Activated CD8-positive, alpha-beta T cell treated with anti-CD3 and anti-CD28 coated beads, Interleukin-2, amount 10 ng/mL, durations not matched to agents 7 days and 5 days (primary cell): ENCODE measurements at places on chromosomes 2 and 18. TPM values are rescaled to one million over a fixed set of nuclear protein-coding genes. Genes with fewer than 3 reads are reported as not detected.

DNA sequence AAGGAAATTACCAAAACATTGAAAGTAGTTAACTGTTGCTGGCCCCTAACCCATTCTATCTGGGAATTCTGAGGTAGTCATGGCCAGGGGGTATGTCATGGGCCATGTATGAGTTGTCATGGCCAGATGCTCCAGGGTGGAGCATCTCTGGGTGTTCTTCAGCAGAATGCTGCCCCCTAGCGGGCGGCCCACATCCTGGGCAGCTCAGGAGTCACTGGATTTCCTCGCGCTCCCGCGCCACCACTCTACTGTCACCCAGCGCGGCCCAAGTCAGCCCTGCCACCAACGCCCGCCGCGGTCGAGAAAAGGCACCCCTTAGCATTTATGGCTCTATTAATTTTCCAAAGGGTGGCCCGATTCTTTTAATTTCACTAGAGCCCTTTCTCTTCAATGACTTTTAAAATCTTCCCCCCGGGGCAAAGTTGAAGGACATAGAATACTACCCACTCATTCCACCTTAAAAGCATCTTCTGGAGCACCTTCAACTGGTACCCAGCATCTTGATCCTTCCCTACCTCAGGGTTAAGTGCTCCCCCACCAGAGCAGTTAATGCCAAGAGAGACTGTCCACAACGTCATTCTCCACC lies 41.6 kb downstream of the PKDCC start:
- H3K4me1 ChIP-seq = peaks cover 5% of the 10 kb centered on the region
- peaks cover 27% of the 10 kb centered on the region for H3K27me3 ChIP-seq
- no peak overlapping the region for H3K4me3 ChIP-seq
- peak; percentile 82 for DNase-seq

DNA sequence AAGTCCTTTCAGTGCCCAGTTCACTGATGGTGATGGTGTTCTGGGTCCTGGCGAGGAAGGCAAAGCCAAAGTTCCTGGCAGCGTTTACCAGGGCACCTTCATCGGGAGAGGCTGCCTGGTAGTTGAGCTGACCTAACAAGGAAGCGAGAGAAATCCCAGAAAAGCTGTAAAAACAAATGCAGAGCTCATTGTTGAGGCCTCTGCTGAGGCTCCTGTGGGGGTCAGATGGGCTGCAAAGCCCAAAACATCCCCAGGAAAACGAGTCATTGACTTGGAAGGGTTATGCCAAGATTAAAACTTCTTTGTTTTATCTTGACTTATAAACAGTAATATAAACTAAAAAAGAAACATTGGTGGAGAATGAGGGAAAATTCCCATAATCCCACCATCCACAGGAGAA lies 53.3 kb upstream of the NARS1 start:
- peaks cover 7% of the 10 kb centered on the region for H3K36me3 ChIP-seq
- no peak overlapping the region for H3K27ac ChIP-seq
- H3K27me3 ChIP-seq = no peaks in the 10 kb centered on the region

- no peaks in the 10 kb centered on the region for H3K4me1 ChIP-seq
- no peak overlapping the region for H3K27ac ChIP-seq
- H3K36me3 ChIP-seq = no peaks in the 10 kb centered on the region
- DNase-seq = no peak
Observed at GRCh38 chr2:44766220-44766619, 175.3 kb upstream of the SIX3 start.

DNA sequence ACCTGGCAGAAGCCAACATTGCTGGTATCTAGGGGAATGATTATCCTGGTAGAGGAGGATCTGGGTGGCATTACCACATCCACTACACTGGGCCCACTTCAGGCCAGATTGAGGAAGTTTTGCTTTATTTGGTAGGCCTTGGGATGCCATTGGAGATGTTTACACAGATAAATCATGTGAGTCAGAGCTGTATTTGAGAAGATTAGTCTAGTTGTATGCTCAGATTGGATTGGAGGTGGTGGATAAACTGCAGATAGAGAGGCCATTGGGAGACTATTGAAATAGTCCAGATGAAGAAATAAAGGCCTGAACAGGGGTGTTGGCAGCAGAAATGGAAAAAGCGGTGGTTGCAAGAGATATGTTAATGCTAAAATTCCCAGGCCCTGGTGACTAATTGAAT lies 81.5 kb downstream of the EFEMP1 start:
- no peaks in the 10 kb centered on the region for H3K36me3 ChIP-seq
- H3K4me1 ChIP-seq = no peaks in the 10 kb centered on the region
- no peak for DNase-seq
- no peaks in the 10 kb centered on the region for H3K27me3 ChIP-seq
- H3K4me3 ChIP-seq = no peak overlapping the region
- H3K27ac ChIP-seq = no peak overlapping the region

DNA sequence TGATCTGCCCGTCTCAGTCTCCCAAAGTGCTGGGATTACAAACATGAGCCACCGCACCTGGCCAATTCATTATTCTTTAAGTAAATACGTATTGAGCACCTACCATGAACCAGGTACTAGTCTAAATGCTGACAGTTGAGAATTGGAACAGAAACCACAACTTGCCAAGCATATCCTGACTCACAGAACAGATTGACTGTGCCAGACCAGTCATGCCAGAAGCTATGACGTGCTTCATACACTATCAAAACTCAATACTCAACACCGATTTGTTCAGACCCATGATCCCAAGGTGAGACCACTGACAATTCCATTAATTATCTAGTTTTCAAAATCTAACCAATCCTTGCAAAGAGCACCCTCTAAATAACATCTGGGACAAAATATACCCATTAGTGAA lies 148.6 kb downstream of the B3GNT2 start:
- DNase-seq = no peak
- no peaks in the 10 kb centered on the region for H3K27me3 ChIP-seq
- H3K4me1 ChIP-seq = peaks cover 4% of the 10 kb centered on the region
- H3K4me3 ChIP-seq = no peak overlapping the region
- H3K36me3 ChIP-seq = no peaks in the 10 kb centered on the region

DNA sequence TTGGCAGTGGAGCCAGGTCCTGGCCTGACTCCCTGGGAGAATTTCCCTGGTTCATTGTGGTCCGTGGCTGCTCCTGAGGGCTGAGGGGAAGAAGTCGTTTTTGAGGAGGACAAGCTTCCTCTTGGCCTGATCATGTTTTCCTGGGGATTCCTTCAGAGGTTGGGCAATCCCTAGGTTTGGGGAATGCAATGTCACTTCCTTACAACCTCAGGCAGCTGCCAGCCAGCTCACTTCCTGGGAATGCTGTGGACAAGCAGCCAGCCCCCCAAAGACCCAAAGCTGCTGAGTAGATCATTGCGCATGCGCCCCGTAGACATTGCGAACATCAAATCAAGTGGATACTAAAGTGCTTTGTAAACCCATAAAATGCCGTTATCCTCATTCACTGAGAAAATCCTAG lies 7.7 kb upstream of the DNMT3A start:
- peaks cover 7% of the 10 kb centered on the region for H3K27me3 ChIP-seq
- no peaks in the 10 kb centered on the region for H3K36me3 ChIP-seq
- H3K27ac ChIP-seq = no peak overlapping the region
- H3K4me1 ChIP-seq = peaks cover 33% of the 10 kb centered on the region
- no peak for DNase-seq

Gene SAG
- total RNA-seq = 0.05 TPM

GRCh38 chr18:52160636-52161035 lies 179.4 kb upstream of the DCC start:
- no peak overlapping the region for H3K4me3 ChIP-seq
- no peaks in the 10 kb centered on the region for H3K36me3 ChIP-seq
- no peaks in the 10 kb centered on the region for H3K27me3 ChIP-seq
- DNase-seq = no peak

DNA sequence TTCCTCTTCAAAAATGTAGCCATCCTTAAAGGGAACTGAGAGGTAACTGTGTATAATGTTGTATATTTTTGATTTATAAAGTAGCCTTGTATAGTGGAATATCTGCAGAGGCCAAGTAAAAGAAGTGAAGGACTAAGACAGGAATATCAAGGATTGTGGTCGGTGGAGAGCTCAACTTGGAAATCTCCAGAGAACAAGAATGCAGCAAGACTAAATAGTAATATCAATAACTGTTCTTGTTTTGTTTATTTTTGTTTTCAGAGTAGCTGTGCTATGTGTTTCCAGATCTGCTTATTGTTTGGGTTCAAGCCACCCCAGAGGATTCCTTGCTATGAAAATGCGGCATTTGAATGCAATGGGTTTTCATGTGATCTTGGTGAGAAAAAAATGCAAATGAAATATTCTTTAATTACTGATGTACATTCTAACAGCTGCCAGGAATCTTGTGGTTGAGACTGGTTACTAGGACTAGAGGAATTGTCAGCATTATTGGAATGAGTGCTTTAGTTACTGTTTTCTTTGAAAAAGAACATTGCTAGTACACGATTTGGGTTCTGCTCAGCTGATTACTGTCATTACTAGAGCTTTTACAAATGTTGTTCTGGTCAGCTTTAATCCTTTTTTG lies 25.0 kb downstream of the FASTKD2 start:
- peaks cover 36% of the 10 kb centered on the region for H3K36me3 ChIP-seq
- H3K4me1 ChIP-seq = no peaks in the 10 kb centered on the region
- no peak overlapping the region for H3K4me3 ChIP-seq
- no peaks in the 10 kb centered on the region for H3K27me3 ChIP-seq

DNA sequence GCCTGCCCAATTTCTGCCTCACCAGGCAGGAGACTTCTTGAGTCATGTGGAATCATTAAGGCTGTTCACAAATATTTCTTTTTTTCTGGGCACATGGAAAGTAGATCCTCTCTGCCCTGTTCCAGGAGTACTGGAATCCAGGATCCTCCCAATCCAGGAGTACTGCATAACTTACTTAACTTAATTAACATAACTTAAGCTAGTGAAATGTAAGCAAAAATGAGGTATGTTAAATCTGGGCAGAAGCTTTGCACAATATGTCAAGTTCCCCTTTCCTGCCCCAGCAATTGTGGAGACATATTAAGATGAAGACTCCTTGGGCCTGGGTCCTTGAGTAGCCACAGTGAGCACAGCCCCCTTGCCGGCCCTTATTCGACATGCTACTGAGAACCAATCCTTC lies 3.2 kb downstream of the CD207 start:
- no peaks in the 10 kb centered on the region for H3K4me1 ChIP-seq
- no peak overlapping the region for H3K4me3 ChIP-seq
- H3K27ac ChIP-seq = no peak overlapping the region
- no peak for DNase-seq
- no peaks in the 10 kb centered on the region for H3K36me3 ChIP-seq

- no peaks in the 10 kb centered on the region for H3K4me1 ChIP-seq
- H3K4me3 ChIP-seq = no peak overlapping the region
- no peak overlapping the region for H3K27ac ChIP-seq
- no peak for DNase-seq
- no peaks in the 10 kb centered on the region for H3K27me3 ChIP-seq
- H3K36me3 ChIP-seq = no peaks in the 10 kb centered on the region
Observed at GRCh38 chr2:33929467-33929866, 330.4 kb upstream of the FAM98A start.

GRCh38 chr18:2971741-2972552 lies 41.0 kb downstream of the LPIN2 start:
- H3K4me1 ChIP-seq = peaks cover 91% of the 10 kb centered on the region
- peak; percentile 86 for DNase-seq
- H3K36me3 ChIP-seq = peaks cover 72% of the 10 kb centered on the region
- no peaks in the 10 kb centered on the region for H3K27me3 ChIP-seq
- peak overlapping the region; percentile 76 for H3K4me3 ChIP-seq
- peak overlapping the region; percentile 96 for H3K27ac ChIP-seq

Gene ASNSD1
- 39.4 TPM for total RNA-seq

DNA sequence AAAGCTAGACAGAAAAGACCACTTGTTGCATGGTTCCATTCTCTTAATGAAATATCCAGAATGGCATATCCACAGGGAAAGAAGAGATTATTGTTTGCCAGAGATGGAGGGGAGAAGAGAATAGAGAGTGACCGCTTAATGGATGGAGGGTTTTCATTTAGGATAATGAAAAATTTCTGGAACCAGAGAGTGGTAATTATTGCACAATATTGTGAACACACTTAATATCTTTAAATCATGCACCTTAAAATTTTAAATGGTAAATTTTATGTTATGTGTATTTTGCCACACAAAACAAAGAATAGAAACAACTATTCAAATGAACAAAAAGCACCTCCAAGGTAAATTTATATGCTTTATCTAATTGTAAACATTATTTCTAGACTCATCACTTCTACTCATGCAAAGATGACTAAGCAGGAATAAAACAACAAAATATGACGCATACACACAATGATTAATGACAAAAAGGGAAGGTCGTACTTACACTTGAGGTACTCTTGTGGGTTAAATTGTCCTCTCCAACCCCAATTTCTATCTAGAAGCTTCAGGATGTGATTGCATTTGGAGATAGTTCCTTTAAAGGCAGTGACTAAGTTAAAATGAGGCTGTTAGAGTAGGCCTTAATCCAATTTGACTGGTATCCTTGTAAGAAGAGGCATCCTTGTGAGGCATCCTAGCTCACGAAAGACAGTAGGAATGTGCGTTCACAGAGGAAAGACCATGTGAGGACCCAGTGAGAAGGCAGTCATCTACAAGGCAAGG lies 18.7 kb upstream of the DHRS9 start:
- DNase-seq = no peak
- H3K27me3 ChIP-seq = peaks cover 3% of the 10 kb centered on the region
- H3K27ac ChIP-seq = no peak overlapping the region
- no peaks in the 10 kb centered on the region for H3K4me1 ChIP-seq
- H3K36me3 ChIP-seq = peaks cover 9% of the 10 kb centered on the region

Gene ORMDL1
- total RNA-seq = 59.4 TPM

Gene CABLES1
- total RNA-seq = 2.3 TPM

Gene SP110
- 128 TPM for total RNA-seq

Gene METAP1D
- total RNA-seq = 6.0 TPM

DNA sequence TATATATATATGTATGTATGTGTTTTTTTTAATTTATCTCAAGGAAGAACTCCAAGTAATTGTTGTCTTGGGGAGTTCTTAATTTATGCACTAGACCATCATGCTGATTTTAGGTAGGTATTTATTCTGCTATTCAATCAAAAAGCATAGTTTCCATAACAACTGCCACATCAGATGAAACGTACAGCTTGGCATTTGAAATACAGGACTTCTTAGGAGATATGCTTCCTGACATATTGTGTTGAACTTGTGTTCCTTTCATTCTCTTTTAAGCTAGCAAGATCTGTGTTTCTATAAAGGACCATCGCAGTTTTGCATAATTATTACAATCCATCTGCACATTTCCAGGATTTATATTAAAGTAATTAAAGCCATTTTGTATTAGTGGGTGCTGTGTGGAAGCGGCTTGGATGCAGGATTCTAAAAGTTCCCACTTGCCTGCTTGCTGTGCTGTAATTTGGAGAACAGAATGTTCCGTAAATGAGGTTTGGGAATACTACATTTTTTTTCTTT lies 343.5 kb upstream of the FANCL start:
- no peak for DNase-seq
- no peaks in the 10 kb centered on the region for H3K36me3 ChIP-seq
- no peak overlapping the region for H3K4me3 ChIP-seq
- no peaks in the 10 kb centered on the region for H3K27me3 ChIP-seq
- H3K27ac ChIP-seq = no peak overlapping the region

GRCh38 chr2:181844551-181845290 lies 46.8 kb upstream of the ITPRID2 start:
- H3K36me3 ChIP-seq = no peaks in the 10 kb centered on the region
- H3K4me3 ChIP-seq = no peak overlapping the region
- no peak for DNase-seq
- H3K27me3 ChIP-seq = peaks cover 21% of the 10 kb centered on the region
- no peak overlapping the region for H3K27ac ChIP-seq

Gene FRZB
- total RNA-seq = not detected
